ENCODE measurements at places on chromosomes 5 and 9.

DNA sequence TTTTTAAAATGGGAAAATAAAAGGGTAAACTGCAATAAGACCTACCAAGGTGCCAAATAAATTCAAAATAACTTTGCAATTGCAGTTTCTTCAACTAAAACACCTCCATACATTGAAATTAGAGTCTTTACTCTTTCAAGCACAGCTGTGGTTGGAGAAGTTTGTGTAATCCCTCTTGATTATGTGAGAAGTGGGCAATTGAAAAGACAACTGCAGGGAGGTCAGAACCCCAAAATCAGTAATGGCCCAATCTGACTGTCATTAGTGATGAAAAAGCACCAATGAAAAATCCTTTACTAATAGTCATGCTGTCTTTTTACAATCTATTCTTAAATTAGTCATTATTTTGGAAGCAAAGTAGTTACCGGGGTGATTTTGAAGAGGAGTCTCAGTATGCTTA is 116.7 kb upstream of the RGMB start:
- DNase-seq: no peak

DNA sequence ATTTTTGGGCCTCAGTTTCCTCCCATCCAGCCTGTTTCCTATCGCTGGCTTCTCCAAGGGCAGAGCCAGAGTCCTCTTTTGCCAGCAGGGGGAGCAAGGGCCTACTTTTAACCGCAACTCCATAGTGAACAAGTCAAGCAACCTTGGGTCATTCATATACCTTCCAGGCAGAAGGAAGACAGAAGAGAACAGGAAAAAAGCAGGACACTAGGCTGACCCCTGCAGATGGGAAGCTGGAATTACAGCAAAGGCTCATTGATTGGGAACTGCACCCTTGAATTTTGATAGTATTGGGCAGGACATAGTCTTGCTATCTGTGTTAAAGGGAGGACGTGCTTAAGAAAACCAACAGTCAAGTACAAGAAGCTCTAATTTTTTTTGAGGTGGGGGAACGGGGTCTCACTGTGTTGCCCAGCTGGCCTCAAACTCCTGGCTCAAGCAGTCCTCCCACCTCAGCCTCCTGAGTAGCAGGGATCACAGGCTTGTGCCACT is 30.1 kb downstream of the QRFP start:
- peak; percentile 19 for DNase-seq

DNA sequence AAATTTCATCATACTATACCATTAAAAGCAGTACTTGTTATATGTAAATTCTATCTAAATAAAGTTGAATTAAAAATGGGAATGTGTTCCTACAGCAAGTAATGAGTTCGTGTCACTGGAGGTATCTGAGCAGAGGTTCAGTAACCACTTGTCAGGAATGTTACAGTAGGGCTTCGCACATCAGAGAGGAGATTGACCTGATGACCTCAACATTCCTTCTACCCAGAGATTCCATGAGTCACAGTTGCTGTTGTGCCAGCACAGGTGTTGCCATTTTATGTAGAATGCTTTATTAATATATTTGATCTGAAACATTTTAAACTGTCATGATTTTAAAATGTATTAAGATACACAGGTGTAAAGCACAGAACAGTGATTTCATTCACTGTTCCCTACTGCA is 60.3 kb downstream of the STX17 start:
- DNase-seq: no peak

GRCh38 chr9:134253606-134254205 is 72.5 kb upstream of the RXRA start:
- DNase-seq: no peak

DNA sequence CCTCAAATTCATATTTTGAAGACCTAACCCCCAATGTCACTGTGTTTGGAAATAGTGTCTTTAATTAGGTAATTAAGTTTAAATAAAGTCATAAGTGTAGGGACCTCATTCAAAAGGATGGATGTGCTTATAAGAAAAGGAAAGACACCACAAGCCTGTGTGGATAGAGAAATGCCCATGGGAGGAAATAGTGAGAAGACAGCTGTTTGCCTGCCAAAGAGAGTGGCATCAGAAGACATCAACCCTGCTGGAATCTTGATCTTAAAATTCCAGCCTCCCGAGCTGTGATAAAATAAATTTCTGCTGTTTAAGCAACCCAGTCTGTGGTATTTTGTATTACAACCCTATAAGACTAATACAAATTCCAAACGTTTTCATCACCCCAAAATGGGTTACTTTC is 1867.9 kb upstream of the NUDT12 start:
- DNase-seq: no peak

DNA sequence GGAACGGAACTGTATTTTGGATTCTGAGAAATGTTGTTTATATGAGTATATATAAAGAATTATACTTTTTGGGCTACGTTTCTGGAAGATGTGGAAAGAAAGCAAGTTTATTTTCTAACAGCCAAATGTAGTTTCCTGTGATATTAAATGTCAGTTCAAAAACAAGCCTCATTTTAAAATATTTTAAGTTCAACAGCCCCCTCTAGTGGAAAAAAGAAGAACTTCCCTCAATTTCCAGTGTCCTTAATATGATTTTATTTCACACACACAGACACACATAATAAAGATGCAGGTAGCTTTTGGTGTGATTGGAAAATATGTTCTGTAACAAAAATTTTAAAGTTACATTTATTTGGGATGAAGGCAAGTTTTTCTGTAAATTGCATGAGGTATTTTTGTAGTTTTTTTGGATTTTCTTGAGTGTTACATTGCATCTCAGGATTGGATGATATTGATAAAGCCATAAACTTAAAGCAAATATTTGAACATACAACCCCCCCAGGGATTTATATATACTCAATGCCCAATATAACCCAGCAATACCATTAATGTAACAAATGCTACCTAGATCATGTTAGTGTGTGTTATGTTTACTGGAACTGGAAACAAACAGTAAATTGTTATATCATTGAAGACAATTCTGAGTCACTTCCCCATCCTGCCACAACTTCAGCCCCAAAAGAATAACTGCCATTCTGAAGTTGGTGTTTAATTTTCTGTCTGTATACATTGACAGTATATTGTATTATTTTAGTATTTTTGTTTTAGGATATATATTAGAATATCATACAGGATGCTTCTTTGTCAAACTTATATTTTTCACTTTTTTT is 54.0 kb downstream of the CCDC171 start:
- DNase-seq: no peak

- DNase-seq: no peak
These were observed 276.2 kb upstream of the SLC30A5 start for GRCh38 chr5:68817632-68818031.

- no peak for DNase-seq
These were observed 189.2 kb downstream of the TSSK1B start for GRCh38 chr5:113245427-113246225.

DNA sequence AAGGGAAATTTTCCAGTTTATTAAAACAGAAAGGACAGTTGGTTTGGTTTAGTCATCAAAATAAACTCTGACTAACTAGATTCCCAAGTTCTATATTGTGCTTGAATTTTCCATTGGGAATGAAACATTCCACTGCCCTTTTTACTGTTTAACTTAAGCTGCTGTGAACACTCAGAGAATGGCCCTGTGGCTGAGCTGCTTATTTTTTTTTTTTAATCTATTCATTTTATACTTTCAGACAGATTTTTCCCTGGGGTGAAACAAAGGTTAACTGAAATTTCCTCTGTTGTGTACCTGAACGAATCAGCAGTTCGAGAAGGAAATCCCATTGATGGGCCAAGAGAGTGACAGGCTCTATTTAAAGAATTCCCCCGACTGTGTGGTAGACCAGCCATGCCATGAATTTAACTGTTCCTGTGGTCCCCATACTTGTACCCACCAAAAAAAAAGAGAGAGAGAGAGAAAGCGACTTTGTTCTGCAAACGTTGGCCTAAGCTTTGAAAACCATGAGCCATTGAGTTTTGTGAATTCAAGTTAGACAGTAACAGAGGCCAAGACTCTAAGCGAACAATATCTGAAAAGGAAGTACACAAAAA is 138.7 kb upstream of the GRHPR start:
- no peak for DNase-seq

DNA sequence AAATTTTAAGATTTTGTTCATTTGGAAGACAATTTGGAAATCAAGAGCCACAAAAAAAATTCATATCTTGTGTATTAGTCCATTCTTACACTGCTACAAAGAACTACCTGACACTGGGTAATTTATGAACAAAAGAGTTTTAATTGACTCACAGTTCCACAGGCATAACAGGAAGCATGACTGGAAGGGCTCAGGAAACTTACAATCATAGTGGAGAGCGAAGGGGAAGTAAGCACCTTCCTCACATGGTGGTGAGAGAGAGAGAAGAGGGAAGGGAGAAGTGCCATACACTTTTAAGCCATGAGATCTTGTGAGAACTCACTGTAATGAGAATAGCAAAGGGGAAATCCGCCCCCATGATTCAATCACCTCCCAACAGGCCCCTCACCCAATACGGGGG is 274.4 kb downstream of the KCNN2 start:
- no peak for DNase-seq

- no peak for DNase-seq
These were observed 8.2 kb downstream of the SQSTM1 start for GRCh38 chr5:179828756-179829421.

DNA sequence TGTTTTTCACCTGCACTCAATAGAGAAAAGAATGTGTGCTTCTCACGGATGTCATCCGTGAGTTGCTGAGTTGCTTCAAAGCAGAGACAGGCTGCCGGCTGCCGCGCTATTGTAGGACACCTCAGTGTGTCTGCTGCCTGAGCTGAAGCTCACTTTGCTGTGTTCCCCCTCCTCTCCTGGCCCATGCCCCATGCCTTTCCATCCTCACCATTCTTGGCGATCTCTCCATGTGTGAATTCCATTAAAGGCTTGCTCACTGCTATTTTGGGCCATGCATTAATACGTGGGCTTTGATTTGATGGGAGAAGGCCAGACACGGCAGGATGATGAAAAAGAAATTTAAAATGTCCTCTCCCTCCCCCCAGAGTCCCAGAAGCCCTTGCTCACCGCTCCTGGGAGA is 14.5 kb downstream of the ADAM19 start:
- DNase-seq: no peak

GRCh38 chr5:39586185-39586584 is 161.4 kb upstream of the DAB2 start:
- DNase-seq: no peak

GRCh38 chr5:590346-590745 is 21.8 kb upstream of the CEP72 start:
- DNase-seq: no peak

DNA sequence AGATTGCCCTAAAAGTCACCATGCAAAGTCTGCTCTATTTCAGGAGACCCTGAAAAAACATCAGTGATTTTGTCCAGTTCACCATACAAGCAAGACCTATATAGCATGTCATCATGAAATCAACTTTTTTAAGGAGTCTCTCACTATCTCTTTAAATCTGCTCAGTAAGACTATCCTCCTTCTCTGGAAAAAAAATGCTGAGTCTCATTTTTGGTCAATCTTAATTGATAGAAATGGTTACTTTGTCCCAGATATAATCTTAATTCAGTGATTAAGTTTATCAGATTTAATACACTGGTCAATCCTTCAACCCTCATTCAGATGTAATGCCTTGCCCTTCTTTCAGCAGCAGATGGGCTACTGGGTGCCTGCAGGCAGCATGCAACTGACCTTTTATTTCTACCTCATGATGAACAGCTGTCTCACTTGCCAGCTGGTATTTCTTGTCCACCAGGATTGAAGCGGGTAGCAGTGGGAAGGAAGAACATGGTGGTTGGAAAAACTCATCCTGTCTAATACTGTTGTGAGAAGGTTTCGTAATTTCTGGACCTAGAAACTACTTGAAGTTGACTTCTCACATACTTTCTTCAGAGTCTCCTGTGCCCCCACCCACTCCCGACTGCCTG is 375.3 kb downstream of the DNAH5 start:
- no peak for DNase-seq

GRCh38 chr9:130444565-130445221 is at the start of gene ASS1:
Gene ASS1 (plus strand): TSS chr9:130444961. CDS start chr9:130452229, 7,268 bp downstream.
- peak; percentile 47 for DNase-seq

GRCh38 chr5:157568720-157569119 is 6.9 kb downstream of the ADAM19 start:
- DNase-seq: no peak

GRCh38 chr9:132242621-132243155 is 80.8 kb downstream of the NTNG2 start:
- DNase-seq: no peak

- no peak for DNase-seq
These were observed 175.6 kb downstream of the MACROH2A1 start for GRCh38 chr5:135223404-135223803.

GRCh38 chr5:55821731-55822512 is 29.2 kb upstream of the IL31RA start:
- no peak for DNase-seq

DNA sequence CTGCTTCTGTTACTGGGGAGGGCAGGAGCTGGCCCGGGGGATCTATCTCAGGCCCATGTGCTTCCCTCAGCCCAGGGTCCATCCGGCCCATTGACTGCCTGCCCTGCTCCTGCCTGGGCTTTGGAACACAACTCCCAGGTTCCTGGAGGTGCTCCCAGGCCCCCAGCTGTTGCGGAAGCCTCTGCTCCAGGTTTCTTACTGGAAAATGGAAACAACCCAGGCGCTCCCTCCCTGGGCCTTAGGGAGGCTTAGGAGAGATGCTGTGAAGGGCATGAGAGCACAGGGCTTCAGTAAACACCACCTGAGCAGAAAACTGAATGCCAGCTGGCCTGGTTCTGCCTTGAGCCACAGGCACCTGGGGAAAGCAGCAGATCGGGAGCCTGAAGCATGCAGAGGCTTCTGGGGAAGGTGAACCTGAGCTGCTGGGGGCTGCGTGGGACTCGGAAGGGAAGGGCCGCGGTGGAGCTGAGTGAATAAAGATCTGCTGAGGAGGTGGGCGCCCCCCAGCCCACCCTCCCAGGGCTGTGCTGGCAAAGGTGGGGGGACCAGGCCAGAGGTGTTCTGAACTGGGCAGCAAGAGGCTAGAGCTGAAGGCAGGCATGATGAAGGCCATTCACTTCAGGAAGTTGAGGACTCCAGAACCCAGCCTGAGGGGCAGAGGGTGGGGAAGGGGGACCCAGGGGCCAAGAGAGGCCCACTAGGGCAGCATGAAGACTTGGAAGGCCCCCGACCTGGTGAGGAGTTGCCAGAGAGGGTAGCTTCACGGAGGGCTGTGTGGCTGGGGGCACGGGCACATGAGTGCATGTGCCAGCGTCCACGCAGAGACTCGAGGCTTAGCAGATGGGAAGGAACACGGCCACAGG is 64.8 kb downstream of the SHB start:
- DNase-seq: no peak

DNA sequence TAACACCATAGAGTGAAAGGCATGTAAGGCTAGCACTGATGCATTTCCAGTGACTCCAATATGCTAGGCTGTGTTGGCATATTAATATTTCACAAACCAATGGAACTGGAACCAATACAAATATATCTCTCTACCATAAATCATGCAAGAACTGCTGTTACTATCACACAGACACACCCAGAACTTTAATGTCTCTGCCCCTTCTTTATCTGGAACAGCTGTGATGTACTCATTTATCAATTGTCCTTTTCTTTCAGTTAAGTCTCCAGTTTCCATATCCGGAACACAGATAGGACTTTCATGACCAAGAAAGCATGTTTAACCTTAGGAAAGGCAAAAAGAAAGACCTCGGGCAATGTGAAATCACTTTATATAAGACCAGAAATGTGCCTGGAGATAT is 70.3 kb downstream of the SPTLC1 start:
- DNase-seq: no peak

Measured in stimulated activated CD4-positive, alpha-beta T cell treated with anti-CD3 and anti-CD28 coated beads, Interleukin-15, amount 100 ng/mL, for 1 hour (primary cell).